Progenitor cell of endocrine pancreas (in vitro differentiated cells): ENCODE measurements at places on chromosomes 7 and 10. TPM values are rescaled to one million over a fixed set of nuclear protein-coding genes. Genes with fewer than 3 reads are reported as not detected.

PLXDC2 gene
- total RNA-seq: 38.5 and 44.3 TPM in 2 replicates

ABCB4 gene
- 0.60 and 0.65 TPM in 2 replicates for total RNA-seq

MYH16 gene
- total RNA-seq: not detected in 2 replicates

TAS2R3 gene
- 3.1 and 3.9 TPM in 2 replicates for total RNA-seq

CACUL1 gene
- total RNA-seq: 58.5 and 63.0 TPM in 2 replicates
